ENCODE measurements at places on chromosomes 6 and 20.

GRCh38 chr6:30935018-30935417, 3.0 kb upstream of the SFTA2 start:
- no peak for DNase-seq

- no peak for DNase-seq
Observed at GRCh38 chr6:168741942-168742782, 301.2 kb downstream of the SMOC2 start.

DNA sequence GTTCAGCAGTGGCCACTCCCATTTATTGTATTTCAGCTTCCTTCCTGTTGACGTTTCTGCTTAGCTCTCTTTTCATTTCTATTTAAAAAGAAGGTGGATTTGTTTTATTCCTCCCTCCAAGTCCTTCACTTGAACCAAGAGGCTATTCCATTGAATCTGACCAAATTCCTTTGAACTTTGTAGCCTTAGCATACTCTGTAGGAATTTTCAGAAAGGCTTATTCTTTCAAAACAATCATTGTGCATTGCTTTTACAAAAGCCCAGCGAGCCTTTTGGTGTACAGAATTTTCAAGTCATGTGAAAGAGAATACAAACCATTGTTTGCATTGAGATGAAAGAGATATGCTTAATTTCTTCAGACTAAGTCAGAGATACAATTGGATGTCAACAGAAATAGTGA, 151.0 kb upstream of the INSM1 start:
- no peak for DNase-seq

DNA sequence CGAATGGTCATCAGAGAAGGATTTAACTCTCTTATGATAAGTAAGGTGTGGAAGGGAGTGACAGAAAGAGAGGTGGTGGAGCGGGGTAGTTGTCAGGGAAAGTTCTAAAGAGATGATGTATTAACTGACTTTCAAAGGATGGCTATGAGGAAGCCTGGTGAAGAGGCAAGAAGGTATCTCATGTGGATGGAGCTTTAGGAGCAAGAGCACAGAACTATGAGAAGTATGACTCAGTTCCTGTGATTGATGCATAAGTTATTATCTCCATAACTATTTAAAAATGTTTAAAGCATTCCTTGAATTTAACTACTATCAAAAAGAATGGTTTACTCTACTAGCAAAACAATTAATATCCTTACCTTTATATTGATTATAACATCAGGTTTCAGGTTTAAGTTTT, 28.8 kb downstream of the AK9 start:
- DNase-seq = no peak

GRCh38 chr6:130708338-130708737, 118.9 kb upstream of the SMLR1 start:
- DNase-seq = peak; percentile 74

DNA sequence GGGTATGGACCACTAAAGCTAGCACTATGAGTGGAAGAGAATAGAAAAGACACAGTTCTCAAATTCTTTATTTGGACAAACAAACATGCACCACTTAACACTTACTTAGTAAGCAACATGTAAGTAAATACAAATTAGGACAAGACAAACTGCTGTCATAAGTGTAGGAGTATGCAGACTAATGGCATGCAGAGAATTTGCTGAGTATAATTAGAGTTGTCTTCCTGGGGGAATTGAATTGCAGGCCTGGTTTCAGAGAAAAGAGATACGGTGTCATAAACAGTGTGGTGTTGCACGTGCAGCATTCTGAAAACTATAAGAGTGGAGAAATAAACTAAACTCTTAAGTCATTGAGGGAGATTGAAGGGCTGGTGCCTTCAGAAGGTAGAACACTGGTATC, 125.2 kb upstream of the EYA4 start:
- DNase-seq = no peak

DNA sequence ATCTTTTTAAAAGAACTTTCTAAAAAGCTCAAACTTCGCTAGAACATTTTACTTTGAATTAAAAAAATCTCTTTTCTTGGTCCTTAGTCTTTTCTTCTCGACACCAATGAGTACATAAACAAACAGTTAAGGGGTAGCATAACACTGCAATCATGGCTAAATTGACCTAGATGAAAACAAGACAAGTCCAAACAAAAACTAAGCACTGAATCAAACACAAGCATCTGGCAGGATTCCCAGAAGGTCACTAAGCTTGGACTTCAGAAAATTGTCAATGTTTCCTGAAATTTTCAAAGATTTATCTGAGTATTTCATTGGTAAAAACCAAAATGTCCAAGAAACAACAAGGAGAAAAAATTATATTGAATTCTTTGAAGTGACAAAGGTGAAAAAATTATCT, 5.0 kb downstream of the COL21A1 start:
- no peak for DNase-seq

DNA sequence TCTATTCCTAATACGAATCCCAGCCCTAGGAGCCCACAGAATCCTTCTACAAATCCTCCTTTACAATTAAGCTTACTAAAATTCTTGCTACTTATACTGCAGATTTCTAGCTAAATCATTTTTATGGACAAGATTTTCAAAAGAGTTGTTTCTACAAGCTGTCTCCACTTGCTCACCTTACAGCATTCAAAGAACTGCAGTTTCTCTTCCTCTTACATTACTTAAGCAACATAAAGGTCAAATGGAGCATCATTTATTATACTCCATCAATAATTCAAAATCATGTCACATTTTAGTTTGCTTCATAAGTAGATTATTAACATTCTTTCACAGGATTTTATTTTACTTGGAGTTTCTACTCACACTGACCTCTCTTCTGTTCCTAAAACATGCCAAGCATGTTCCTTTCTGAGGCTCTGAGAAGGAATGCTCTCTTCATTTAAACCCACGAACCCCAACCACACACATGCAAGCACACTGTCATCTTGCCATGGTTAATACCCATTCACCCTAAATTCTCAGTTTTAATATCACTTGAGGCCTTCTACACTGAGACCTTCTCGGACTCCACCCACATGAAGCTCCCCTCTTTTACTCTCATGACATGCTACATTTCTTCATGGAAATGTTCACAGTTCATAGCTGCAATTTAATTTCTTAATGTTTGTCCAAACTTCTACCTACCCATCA, 388.2 kb downstream of the TBC1D32 start:
- no peak for DNase-seq

GRCh38 chr6:111427341-111428116, 55.5 kb downstream of the REV3L start:
- peak; percentile 69 for DNase-seq

DNA sequence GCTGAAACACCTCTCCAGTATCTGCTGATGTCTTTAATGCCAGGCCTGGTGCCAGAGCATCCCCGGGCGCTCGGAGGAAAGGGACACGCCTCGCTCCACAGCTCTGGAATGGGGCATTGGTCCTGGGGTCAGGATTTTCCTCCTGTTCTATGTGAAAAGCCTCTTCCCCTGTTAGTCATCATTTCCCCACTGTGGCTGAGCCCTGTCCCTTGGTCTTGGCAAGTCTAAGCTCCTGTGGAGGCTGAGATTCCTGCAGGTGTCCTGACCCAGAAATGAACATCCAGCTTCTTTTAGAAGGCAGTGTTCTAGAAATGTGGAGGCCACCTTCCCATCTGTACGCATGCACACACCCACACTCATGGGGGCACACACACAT, 19.4 kb downstream of the SYNDIG1 start:
- DNase-seq = no peak

DNA sequence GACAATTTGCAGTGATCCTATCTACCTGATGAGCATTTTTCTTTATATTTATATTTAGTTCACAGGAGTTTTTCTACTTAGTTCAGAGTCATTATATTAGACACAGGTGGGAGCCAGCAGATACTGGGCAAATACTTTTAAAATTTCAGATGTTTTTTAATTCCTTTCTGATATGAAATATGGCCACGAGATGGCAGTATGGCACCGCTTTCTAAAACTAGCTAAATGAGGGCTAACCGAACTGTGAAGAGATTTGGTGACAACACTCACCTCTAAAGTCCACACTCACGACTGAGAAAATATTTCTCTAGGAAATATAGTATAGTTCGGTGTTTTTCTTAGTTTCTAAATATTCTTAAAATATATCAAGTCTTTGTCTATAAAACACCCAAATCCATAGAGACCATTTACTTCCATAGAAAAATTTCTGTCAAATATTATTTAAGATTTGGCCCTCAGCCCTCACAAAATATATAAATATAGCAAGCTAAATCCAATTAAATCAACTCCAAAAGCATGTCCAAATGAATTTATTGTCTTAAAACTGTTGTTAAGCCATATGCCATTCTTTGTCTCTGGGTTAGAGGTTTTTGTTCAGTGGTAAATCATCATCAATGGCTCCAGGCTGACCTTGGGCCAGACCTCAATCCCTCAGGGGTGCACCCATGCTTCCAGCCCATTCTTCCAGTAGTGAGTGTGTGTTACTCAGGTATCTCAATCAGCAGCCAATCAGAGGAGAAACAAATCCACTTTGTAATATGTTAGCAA, 63.6 kb downstream of the HUS1B start:
- DNase-seq = peak; percentile 49

DNA sequence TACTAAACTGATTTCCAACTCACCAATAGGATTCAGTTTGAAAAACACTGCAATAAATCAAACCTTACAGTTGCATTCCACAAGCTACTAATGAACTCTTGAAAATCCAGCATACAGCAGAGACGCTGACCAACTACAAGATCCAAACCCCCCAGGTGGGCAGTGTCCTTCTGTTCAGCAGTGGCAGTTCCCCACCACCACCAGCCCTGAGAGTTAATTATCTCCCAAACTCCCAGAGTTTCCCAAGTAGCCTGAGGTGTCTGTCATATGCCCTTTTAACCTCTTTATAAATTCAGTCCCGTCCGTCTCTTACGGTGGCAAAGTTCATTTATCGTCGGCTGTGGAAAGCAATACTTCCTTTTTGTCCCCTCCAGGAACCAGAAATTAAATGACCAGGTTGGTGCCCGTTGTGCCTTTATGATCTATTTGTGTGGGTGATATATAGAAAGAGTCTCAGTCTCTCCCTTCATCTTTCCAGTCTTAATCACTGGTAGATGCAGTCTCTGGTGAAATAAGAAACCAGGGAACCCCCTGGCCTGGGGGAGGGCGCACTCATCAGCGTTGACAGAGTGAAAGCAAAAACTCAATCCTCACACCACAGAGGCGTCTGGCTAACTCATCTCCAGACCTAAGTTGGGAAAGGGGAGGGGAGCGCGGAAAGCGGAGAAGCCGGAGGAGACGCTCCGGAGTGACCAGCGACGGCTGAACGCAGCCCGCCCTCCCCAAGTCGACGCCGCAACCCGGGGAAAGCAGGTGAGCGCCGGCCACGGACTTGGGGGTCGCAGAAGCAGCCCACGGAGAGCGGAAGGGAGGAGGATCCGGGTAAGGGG, 717 bp downstream of the MRPL14 start:
- peak; percentile 48 for DNase-seq

- DNase-seq = no peak
Observed at GRCh38 chr20:36860811-36861624, 14.9 kb upstream of the TLDC2 start.

DNA sequence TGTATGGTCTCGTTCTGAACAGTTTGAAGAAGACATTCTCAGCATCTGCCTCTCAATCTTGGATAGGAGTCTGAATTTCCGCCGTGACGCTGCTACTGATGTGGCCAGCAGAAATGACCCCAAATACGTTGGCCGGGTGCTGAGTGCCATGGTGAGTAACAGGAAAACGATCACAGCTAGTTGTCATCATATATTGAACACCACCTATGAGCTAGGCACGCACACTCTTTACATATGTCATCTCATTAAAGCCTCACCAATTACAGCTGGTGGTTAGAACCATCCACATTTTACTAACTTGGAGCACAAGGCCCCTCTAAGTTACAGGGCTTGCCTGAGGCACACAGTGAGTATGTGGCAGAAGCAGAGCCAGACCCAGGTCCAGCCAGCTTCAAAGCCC, 17.1 kb downstream of the TGM3 start:
- DNase-seq = no peak

DNA sequence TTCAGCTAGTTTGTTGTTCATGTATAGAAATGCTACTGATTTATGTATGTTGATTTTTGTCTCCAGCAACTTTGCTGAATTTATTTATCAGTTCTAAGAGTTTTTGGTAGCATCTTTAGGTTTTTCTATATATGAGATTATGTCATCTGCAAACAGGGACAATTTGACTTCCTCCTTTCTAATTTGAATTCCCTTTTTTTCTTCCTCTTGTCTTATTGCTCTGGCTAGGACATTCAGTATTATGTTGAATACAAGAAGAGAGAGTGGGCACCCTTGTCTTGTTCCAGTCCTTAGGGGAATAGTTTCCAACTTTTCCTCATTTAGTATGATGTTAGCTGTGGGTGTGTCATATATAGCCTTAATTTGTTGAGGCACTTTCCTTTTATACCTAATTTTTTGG, 58.2 kb downstream of the CDH26 start:
- no peak for DNase-seq

DNA sequence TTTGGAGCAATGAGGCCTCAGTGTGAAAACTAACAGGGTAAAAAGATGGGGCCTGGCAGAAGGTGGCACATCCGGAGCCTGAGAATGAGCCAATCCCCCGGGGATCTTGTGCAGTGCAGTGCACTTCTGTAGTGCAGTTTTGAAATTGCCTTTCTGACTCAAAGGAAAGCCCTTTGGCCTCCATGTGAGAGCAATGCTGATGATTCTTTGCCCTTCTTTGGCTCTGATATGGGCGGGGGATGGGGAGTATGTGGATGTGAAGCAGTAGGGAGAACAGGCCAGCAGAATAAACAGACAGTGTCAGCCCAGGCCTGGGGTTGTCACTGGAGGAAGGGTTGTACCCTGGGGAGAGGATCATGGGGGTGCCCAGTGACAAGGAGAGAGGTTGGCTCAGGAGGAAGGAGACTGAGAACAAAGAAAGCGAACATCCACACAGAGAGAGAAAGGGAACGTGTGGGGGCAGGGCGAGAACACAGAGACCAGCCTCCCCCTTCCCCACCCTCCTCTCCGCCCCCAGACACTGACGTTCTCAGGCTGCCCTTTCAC, 351.2 kb downstream of the CDC5L start:
- DNase-seq = no peak

- no peak for DNase-seq
Observed at GRCh38 chr20:50138120-50138478, 15.4 kb downstream of the PEDS1 start.

DNA sequence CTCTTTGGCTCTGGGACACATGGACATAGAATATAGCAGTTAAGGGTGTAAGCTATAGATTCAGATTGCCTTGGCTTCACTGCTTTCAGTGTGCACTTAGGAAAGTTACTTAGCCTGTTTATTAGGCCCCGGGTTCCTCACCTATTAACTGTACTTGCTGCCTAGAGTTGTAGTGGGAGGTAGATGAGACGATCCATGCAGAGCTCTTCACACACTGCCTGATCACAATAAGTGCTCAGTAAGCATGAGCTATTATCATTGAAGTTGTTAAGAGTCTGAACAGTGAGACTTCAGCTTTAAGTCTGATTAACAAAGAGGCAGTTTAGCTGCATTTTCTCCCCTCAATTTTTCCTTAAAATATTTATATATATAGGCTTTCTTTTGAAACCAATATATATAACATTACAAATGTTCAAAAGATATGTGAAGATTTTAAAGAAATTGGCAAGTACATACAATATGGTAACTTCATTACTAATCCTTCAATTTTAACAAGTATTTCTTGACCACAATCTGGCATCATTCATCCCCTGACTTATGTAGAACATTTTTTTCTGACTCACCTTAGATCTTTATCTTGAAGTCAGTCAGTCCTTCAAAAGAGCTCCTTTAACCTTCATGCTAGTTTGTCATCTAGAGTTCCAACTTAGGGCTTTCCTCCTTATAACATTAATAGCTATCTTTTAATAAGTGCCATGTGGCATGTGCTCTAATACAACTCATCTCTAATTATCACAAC, 20.5 kb upstream of the SUPT3H start:
- no peak for DNase-seq
